ENCODE measurements at places on chromosomes 4 and X.

DNA sequence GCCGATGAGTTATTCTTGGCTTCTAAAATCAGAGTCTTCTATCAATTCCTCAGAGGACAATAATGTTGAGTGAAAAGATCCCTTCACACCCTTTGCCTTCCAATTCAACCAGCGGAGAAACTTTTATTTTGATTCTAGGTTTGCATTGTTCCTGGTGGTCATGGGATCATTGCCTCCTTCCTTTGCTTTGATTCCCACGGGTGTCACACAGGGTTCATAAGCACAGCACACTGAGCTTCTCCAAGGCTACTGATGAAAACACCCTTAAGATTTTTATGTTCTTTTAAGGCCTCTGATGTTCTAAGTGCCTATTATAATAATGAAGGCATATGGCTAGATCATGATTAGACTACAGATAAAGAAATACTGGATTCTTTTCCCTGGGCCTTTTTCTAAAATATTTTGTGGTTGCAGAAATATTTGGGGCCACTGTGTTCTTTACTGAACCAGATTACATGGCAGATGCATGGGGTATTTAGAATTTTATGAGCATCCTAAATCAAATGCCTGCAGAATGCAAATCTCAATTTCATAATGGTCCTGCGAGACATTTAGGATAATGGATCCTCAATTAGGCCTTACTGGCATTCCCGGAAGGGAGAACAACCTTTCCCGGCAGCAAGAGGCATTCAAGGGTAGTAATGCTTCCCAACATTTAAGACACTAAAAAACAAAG, 43.9 kb upstream of the FGFBP2 start:
- DNase-seq: no peak

GRCh38 chr4:38902695-38903094, 35.1 kb downstream of the FAM114A1 start:
- DNase-seq: no peak

DNA sequence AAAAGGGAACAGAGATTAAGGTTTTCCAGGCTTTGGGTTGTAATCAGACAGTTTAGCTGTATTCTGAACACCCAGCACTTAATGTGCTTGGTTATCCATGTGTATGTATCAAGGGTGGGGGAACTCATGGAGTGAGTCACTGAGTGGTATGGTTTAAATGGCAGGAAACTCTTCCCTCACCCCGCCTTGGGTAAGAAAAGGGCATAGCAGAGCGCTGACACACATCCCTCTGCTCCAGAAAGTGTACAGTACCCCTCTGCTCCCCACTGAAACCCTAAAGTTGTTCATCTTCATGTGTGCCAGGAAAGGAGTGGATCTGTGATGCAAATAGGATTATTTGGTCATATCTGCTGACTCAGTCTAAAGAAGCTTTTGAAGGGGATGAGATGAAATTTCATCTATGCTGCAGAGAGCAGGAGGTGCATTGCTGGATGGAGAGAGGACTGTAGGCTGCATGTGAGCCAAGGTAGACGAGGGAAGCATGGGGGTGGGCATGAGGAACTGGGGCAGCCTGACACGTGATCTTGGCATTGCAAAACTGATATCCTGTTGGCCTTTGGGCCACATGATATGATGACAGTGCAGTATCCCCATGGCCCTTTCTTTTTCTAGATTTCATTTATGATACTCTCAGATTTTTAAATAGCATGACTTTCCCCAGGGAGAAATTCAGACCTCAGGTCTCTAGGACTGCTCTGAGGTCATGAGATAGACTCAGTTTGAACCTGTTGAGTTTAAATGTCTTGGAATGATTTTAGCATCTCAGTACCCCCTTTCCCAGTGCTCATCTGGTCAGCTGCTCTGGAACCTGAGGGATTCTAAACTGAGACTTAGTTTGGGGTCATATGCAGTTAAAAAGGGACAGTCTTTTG, 84.8 kb downstream of the TMEM164 start:
- DNase-seq: no peak

GRCh38 chr4:156941940-156942548, 29.6 kb downstream of the PDGFC start:
- no peak for DNase-seq

- DNase-seq: no peak
These were observed 123.3 kb downstream of the ZNF518B start for GRCh38 chr4:10333942-10334341.

- DNase-seq: no peak
These were observed 238.1 kb downstream of the ARAP2 start for GRCh38 chr4:36006226-36006625.

- no peak for DNase-seq
These were observed 94.1 kb downstream of the RLIM start for GRCh38 chrX:74520291-74520690.

DNA sequence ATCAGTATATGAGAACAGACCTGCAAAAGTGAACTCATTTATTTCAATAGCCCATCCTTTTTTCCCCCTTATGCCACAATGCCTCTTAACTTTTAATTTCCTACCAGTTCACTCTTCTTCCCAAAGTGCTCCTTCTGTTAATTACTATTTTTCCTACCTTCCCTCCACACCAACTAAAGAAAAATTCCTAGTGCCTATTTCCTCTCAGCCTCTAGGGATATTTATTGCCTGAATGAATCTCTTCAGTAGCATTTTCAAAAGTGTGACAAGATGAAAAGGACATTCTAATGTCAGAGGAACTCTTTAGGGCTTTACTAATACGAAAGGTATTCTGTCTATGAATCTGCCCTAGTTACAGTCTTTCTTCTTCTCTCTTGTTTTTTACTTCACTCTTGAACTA, 181.1 kb upstream of the SPRY1 start:
- DNase-seq: no peak

GRCh38 chr4:89447543-89447942, 139.9 kb upstream of the GPRIN3 start:
- DNase-seq: no peak

DNA sequence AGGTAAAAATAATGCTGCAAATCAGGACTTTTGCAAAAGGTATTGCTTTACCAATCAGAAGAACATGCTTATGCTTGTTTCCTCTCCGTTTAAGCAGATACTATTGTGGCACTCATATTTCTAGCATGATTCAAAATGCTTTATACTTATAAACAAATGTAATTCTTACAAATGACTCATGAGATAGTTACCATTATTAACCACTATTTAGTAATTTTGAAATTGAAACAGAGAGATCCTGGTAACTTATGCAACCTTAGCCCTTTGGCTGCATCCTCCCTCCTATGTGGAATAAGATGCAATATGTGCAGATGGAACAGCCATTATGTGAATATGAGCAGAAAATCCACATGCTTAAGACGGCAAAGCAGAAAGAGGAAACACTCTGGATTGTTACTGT, 164.7 kb downstream of the PCDH18 start:
- no peak for DNase-seq

DNA sequence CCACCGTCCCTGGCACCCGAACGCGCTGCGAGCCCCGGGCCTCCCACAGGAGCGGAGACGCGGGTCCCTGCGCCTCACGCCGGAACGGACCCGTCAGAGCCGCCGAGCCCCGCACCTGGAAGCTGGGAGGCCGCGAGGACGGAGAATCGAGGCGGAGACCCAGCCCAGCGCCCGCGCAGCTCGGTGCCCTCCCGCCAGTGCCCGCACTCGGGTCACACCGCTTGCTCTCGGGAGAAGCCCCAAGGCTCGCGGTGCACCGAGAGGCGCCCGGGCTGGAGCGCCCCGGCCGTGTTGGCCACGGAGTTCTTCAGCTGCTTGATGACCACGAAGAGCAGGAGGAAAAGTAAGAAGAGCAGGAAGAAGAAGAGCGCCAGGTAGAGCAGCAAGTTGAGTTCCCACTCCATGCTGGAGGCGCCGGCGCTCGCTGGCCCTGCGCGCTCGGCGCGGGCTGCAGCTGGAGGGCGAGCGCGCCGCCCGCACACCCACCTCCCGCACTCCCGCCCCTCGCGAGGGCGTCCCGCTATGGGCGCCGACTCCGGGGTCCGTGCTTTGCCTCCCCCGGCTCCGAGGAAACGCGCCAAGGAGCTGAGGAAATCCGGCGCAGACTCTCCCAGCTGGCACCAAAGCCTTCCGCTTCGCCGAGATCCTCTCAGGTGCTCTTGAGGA, at the start of gene SMIM43:
Gene SMIM43, minus strand, starts transcription at position 463 of the 666 bp plus-strand sequence. Its CDS starts 59 bp downstream, at position 404.
- no peak for DNase-seq

DNA sequence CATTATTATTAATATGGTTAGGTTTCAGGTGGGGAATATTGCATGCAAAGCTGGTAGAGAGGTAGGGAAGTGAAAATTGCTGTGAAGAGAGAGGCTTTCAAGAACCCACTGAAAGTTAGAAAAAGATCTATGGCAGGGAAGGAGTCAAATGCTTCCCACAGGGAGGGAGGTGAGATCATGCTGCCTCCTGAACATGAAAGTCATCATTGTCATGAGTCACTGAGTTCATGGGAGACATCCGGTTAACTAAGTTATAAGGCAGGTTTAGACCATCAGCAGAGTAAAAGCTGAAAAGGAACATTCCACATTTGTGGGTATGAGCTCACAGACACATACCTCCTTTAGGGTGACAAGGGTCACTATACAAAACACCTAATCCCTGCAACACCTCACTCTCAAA, 16.2 kb downstream of the GATB start:
- DNase-seq: no peak

GRCh38 chrX:97199501-97199900, 315.8 kb downstream of the RPA4 start:
- no peak for DNase-seq

GRCh38 chrX:136183917-136184316, 36.6 kb downstream of the FHL1 start:
- DNase-seq: no peak

GRCh38 chr4:2828758-2829181, 14.9 kb upstream of the ADD1 start:
- no peak for DNase-seq

GRCh38 chr4:150722908-150723362, 141.0 kb downstream of the MAB21L2 start:
- DNase-seq: no peak

- no peak for DNase-seq
These were observed 160.8 kb downstream of the SOWAHB start for GRCh38 chr4:76737180-76737579.
